Stimulated activated CD4-positive, alpha-beta T cell treated with anti-CD3 and anti-CD28 coated beads, TNF-alpha, amount 100 ng/mL, for 1 hour (primary cell): ENCODE measurements at places on chromosomes 6 and 20.

DNA sequence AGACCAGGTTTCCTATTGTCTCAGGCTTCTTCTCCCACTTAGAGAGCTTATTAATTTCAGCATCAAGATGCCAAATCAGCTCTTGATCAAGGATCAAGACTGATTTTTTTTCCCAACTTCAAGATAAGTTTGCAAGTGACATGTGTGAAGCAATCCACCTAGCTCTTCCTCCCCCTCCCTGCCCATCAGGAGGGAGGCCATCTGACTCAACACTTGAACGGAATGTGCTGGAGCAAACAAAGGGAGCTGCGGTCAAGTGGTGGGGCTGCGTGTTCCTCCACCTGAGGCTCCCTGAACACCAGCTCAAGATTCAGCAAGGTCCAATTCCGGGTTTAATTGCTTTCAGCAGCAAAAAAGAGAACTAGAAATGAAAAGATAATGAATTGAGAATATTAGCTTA, 38.7 kb downstream of the TTI1 start:
- no peak for DNase-seq

- DNase-seq = no peak
These were observed 1.4 kb upstream of the HSPA12B start for GRCh38 chr20:3730803-3731672.

DNA sequence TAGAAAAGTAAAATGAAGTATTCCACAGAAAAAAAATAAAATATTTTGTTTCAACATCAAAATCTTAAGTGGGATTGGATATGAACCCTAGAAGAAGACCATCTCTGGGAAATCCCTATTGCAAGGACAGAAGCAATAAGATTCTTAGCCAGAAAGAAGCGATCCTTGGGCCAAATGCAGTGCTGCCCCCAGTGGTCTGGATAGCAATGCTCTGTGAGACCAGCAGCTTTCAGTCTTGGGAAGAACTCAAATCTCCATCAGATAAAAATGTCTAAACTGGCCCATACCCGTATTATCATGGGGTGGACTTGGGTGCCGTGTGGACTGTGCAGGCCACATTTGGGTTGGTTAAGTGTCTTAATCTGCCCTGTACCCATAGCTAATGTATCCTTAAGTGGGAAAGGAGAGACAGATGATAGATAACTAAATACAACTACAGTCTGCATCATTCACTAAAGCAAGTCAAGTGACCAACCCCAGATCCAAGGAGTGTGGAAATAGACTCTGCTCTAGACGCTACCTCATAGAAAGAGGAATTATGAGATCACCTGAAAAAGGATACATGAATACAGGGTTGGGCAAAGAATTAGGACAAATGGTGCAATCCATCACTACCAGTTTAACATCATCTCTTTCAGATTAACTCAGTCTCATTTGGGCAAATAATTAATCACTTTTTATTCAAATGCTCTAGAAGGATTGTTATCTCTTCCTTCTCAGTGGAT, 38.9 kb upstream of the SNAP25 start:
- no peak for DNase-seq

DNA sequence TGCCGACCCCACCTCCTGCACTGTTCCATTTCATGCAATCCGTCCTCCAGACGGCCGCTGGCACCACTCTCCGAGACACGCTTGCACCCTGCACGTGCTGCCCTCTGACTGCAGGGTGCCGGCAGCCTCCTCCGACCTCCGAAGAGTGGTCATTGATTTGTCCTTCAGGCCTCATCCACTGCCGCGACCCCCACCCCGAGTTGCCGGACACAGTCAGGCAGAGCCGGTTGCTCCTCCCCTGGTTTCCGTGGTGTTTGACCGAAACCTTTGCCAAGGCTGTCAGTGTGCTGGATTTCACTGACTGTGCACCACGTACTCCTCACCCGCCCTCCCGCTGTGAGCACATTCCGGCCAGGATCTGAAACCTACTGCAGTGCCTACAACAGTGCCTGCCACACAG, 156.4 kb upstream of the PDE10A start:
- no peak for DNase-seq

DNA sequence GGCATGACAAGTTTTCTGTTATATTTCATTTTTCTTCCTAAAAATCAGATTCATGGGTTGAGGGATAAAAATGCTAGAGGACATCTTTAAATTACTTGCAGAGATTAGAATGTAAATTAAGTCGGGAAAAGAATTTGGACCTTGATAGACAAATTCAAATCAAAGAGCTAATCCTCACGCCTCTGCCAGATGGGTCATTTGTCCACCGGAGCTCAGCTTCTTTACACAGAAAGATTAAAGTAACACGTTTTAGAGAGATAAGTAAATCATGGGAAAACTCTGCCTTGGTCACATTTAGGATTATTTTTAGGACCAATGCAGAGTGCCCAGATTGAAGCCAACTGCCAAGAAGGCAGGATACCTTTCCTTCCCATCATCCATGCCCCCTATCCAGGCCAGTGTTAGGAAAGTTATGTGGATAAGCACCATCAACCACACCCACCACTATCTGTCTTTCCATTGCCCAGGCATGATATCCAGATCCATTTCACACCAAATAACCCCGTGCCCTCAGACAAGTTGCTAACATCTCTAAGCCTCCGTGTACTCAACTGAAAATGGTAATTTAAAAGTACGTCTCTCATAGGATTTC, 397.4 kb upstream of the PLCB4 start:
- no peak for DNase-seq
